Renal pelvis (tissue), 12 donors: ENCODE measurements at places on chromosomes 6 and 20. TPM values are rescaled to one million over a fixed set of nuclear protein-coding genes. Genes with fewer than 3 reads are reported as not detected.

The COL10A1 gene
- 0.65 TPM for polyA plus RNA-seq

The CST3 gene
- 208 TPM for polyA plus RNA-seq

The ADGB gene
- 0.95 TPM for polyA plus RNA-seq

The C6orf47 gene
- 24.4 TPM for polyA plus RNA-seq

The ZFAND3 gene
- 156 TPM for polyA plus RNA-seq

The FAM209A gene
- polyA plus RNA-seq: 0.62 TPM

The DBNDD2 gene
- polyA plus RNA-seq: 24.8 TPM

The PBOV1 gene
- polyA plus RNA-seq: not detected

The LY6G5B gene
- polyA plus RNA-seq: 35.1 TPM

The NINL gene
- 56.6 TPM for polyA plus RNA-seq

DNA sequence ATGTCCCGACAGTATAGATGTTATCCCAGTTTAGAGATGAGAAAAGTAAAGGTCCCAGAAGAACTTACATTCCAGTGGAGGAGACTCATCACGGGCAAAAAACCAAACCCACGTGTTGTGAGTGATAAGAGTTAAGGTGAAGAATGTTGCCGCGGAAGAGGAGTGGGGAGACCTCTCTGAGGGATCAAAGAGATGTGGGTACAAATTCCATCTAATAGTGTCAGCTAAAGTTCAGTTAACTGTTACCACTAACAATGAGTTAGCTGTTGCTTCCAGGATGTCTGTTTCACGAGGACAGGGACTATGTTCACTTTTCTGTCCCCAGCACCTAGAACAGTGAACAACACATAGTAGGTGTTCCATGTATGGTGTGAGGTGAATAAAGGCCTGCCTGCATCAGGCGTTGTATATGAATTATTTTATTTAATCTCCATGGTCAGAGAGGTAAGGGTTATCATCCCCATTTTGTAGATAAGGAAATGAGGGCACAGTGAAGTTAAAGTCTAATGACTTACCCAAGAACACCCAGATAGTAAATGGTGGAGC is 39.8 kb upstream of the RSPO4 start:
- no peak for DNase-seq

DNA sequence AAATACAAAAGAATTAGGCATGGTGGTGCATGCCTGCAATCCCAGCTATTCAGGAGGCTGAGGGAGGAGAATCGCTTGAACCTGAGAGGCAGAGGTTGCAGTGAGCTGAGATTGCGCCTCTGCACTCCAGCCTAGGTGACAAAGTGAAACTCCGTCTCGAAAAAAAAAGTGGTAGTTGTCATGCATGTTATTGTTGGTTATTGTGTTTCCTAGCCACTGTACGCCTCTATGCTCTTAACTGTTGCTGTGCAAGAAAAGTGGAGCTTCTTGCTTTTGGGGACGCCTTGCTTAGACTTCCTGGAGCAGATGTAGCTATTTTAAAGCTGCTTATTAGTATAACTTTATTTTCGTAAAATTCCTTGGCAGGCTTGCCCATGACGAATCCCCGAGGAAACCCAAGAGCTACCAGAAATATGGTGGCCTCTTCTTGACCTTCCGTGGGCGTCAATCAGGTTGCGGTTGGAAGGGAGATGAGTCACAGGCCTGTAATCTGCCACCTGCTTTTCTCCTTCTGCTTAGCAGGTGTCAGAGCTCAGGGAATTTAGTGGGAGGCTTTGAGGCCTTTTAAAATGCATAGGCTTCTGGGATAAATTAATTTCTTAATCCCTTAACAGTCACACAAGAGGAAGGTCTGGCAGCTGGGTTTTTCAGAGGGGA is 17.3 kb downstream of the GABRR2 start:
- no peak for DNase-seq

- no peak for DNase-seq
These were observed 611.9 kb downstream of the DHX35 start for GRCh38 chr20:39574061-39574460.

- DNase-seq: no peak
These were observed 15.3 kb upstream of the SULF2 start for GRCh38 chr20:47800623-47801022.

DNA sequence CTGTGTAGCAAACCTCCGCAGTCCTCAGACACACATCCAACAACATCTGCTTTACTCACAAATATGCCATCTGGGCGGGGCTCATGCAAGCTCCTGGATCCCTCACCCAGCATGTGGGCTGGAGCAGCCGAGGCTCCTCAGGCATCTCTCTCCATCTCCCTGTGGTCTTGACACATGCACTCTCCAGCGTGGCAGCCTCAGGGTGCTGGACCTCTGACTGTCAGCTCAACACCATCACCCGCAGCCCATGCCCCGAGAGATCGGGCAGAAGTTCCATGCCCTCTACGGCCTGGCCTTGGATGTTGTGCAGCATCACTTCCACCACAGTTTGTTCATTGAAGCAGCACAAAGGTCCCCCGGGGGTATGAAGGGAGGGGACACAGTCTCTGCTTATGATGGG is 32.6 kb upstream of the CD93 start:
- no peak for DNase-seq

DNA sequence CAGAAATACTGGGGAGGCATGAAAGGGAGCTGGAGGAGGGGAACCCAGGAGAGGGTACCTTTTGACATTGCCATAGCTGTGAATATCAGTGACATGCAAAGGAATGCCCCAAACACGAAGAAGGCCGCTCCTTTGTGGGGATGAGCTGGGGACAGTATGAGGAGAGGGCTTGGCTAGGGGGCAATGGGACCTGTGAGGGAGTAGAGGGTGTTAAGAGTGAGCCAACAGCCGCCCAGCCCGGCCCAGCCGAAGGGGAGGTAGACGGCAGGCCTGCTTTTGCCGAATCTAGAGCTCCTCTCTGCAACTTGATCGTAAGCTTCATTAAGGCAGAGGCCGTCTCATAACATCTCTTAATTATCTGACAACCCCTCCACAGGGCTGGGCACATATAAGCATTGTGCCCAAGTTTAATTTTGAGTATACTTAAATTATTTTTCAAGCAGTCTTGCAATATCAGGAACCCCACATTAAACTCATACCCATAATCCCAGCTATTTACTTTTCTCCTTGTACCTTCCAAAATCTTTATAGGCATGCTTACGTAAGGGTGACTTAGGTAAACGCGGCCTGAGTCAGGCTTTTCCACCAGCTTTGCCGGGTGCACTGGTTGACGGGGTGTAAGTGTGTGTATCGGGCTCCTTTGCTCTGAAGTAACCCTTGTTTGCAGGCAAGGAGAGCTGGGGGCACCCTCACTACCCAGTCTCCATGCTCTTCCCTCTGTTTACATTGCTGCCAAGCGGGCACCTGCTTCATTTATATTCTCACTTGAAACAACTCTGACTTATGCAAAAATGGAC is 24.9 kb upstream of the VEGFA start:
- DNase-seq: no peak

DNA sequence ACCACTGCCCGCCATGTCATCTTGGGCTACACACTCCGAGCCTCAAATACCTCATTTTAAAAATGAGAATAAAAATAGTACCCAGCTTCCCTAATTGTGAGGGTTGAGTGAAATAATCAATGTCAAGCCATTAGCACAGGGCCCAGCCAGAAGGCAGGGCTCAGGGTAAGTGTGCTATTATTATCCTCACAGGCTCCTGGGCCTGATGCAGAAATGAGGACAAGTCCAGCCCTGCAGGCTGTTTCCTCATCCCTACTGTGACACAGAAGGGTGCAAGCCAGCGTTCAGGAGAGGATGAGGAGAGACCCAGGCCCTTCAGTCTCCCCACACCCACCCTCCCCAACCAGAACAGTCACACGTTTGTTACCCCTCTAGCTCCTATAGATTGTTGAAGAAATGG is 4.0 kb downstream of the DLK2 start:
- DNase-seq: no peak

DNA sequence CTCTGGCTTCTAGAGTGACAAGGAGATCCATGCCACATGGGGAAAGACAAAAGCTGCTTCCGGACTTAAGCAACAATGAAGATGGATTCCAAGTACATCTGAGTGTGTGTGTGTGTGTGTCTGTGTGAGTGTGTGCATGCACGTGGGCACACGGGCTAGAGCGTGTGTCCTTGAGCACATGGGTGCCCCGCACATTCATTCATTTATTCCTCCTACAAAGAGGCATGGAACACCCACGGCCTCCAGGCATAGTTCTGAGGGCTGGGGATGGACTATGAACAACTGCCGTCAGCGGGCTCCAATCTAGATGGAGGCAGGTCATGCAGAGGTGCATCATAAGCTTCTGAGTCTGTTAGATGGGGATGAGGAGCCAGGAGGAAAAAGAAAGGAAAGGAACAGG is 49.1 kb downstream of the GRM4 start:
- DNase-seq: no peak

- DNase-seq: no peak
These were observed 19.8 kb upstream of the ENPP1 start for GRCh38 chr6:131787766-131788712.

DNA sequence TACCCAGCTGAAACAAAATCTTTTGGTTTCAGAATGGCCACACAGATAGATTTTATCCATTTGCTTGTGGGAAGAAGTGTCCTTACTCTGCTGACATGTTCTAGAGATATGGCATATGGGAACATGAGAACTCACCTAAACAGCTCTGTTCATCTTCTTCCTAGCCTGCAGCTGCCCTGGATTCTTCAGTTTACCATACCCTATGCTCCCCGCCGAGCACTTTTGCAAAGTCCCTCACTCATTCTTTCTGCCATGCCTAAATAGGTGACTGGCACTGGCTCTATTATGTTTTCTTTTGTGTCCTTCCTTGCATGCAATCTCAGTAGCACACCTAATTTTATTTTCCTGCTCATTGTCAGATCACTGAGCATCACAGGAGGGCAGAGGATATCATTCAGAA is 293.7 kb upstream of the RSPO3 start:
- no peak for DNase-seq

GRCh38 chr6:142446168-142446567 is 144.4 kb downstream of the ADGRG6 start:
- no peak for DNase-seq

DNA sequence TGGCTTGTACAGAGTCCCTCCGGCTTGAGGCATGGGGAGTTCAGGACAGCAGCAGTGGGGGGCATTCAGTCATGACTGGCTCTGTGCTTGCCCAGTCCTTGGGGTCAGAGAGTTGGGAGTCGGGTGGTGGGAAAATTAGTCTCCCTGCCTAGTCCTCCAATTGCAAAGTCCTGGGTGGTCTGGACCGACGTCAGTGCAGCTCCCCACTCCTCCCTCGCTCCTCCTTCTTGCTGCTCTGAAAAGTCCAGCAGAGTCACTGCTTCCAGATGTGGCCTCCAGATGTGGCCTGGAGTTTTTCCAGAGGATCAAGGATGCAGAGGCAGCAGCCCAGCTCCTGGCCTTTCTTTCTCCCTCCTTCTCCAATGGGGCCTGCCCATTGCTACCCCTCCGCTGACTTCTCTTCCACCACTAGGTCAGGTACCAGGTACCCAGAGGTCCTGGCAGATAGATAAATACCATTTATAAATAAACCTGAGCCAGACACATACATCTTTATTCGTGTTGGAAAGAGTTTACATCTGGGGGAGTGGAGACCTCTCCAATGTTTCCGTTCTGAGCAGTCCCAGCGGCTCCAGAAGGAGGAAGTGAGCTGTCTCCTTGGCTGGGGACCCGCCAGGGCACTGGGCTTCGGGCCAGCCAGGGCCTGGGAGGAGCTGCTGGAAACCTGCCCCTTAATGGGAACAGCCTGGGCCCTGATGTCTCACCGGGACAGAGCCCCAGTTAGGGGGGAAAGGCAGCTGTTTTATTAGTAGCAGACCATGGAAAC is 49.0 kb upstream of the RNF24 start:
- DNase-seq: peak; percentile 86

DNA sequence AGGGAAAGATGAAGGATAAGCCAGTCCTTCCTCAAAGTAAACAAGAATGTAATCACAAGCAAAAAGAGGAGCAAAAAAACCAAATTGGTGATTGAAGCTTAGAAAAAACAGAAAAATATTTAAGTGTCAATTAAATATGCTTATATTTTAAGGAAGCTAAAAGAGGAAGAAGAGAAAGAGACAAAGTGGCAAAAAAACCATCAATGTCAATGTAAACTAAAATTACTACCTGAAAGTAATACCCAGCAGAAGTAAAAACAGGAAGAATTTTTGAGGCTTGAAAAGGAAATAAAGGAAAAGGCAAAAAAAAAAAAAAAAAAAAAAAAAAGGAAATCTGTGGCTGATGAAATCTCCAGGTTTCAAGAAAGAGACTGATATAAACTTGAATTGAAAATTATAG is 36.2 kb upstream of the OGFRL1 start:
- DNase-seq: no peak

- no peak for DNase-seq
These were observed 16.2 kb upstream of the IER3 start for GRCh38 chr6:30760549-30760948.

- no peak for DNase-seq
These were observed 200.0 kb upstream of the SGK1 start for GRCh38 chr6:134517868-134518267.

GRCh38 chr6:8995156-8995555 is 559.8 kb upstream of the SLC35B3 start:
- DNase-seq: no peak

- no peak for DNase-seq
These were observed 337.4 kb upstream of the QKI start for GRCh38 chr6:163077134-163077533.

GRCh38 chr6:110615722-110616121 is 139.3 kb upstream of the SLC22A16 start:
- no peak for DNase-seq

DNA sequence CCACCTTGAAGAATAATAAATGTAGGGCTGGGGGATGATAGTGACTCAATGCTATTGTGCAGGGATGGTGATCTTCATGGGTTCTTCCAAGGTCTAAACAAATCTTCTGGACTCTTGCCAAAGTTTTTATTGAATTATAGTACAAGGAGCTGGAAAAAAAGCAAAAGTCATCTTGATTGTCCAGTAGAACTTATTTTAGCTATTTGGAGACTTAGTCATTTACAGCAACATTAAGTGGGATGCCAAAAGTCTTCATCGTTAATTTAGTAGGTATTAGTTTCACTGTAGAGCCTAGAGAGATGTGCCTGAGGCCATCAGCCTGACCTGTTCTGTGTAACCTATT is 212.9 kb upstream of the TBX18 start:
- no peak for DNase-seq

GRCh38 chr20:47315339-47316056 is 41.0 kb downstream of the ZMYND8 start:
- no peak for DNase-seq

- DNase-seq: no peak
These were observed 1323.0 kb upstream of the GJE1 start for GRCh38 chr6:140809694-140810101.

GRCh38 chr6:10511477-10511876 is 9.7 kb upstream of the GCNT2 start:
- no peak for DNase-seq

DNA sequence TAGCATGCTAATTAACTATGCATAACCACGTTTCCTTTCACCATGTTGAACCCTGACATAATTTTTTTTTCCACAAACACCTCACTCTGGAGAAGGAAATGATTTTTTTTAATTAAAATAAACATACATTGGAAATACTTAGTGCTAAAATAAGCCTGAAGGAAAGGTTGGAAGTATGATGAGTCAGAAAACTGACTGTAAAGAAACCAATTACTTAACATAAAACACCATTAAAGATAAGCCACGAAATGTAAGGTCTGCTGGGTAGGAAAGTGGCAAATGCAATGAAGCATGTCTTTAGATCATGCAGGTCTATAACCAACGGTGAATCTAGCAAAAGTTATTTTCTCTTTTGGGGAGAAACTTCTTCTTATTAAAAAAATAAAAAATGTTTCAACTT is 47.5 kb downstream of the OPRM1 start:
- no peak for DNase-seq

GRCh38 chr20:13809373-13809772 is 24.5 kb downstream of the NDUFAF5 start:
- DNase-seq: no peak

- peak; percentile 70 for DNase-seq
These were observed 144.1 kb downstream of the QRSL1 start for GRCh38 chr6:106773522-106773921.

GRCh38 chr20:50491168-50491567 is 19.0 kb upstream of the PTPN1 start:
- no peak for DNase-seq
